ENCODE measurements at places on chromosomes 7 and 10.

GRCh38 chr7:156881679-156882078 is 11.3 kb downstream of the LMBR1 start:
- DNase-seq: no peak

DNA sequence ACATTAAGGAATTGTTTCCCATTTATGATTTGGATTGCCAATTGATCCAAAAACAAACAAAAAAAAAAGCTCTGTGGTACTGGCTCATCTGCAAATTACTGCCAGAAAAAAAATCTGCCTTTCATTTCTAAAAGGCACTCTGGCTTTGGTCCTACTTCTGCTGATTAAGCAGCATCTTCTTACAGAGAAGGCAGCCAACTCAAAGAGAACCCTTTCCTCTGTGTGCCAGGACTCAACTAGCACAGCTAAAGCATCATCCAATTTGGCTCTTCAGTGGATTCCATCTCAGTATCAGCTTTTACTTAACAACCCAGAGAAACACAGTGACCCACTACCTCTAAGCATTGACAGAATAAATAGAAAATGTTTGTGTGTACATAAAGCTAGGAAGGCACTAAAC is 80.6 kb downstream of the GSAP start:
- DNase-seq: no peak

DNA sequence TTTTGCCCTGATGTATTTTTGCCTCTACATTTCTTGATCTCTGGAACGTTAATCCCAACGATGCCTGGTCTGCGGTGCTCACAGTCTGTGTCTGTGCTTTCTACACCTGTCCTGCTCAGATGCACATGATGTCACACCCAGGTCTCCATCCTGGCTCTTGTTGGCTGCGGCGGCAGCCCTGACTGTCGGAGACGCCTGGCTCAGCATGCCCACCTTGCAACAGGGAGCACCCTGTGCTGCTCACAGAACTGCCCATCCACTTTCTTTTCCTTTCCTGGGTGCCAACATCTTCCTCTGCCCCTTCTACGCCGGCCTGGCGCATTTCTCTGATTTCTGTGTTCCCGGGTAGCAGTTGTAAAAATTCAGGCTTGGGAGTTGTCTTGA is 106.2 kb downstream of the CUX1 start:
- no peak for DNase-seq

DNA sequence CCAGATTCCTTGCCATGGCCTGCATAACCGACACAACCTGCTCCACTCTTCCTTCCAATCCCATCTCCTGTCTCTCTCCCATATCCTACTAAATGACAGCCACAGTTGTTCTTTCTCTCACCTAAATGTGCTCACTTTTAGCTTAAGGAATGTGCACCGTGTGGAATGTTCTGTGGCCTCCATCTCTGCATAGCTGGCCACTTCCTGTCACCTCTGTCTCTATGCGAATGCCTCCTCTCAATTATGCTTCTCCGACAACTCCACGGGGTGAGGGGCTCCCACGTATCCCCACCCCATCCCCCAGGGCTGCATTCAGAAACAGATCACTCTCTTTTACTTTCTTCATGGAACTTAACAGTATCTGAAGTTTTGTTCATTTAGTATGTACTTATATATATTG is 110.7 kb downstream of the RAB18 start:
- no peak for DNase-seq

- DNase-seq: no peak
These were observed 148.7 kb downstream of the MYOF start for GRCh38 chr10:93333278-93333978.

DNA sequence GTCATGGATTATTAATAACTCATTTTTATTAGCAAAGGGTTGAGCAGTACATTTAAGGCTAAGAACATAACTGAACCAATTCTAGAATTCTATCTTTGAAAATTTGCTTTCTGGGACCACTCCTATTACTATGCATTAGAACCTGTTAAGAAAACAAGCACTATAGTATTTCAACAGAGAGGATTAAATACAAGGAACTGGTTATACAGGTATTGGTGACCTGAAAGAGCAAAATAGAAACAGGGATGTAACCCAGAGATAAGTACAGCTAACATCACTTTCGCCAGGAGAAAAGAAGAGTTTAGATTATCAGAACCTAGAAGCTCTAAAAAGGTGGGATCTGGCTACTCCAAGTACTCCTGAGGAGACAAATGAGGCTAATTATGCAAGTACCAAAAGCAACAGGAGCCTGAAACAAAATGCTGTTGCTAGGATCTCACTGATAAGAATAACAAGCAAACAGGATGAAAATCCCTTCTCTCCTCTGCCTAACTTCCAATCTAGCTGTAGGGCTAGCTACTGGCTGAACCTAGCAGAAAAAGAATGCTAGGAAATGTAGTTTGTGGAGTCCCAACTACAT is 32.1 kb upstream of the ELAPOR2 start:
- DNase-seq: no peak

- DNase-seq: peak; percentile 39
These were observed 1.8 kb upstream of the ZNF503 start for GRCh38 chr10:75403144-75403938.

DNA sequence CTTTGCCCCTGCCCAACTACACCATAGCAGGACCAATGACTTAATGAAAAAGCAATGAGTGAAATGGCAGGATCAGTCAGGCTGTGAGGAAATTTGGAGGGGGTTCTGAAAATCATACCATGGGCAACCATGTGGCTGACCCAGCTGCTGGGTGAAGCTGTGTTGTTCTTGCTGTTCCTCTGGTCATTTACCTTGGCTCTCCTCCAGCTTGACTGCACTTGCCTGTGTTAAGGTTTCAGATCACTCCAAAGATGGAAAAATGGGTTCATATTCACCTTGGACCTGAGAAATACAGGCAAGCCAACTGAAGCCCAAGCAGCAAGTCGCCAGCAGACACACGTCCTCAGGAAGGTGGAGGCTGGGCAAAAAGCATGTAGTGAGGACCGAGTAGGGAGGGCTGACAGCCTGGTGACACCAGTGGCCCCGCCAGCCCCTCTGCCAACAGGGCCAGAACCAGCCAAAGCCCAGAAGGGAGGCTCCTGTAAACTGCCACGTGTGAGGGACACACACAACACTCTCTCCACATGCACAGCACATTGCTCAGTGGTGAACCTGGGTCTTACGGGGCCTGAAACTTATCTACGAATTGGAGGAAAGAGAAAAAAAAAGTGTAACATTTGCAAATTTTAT is 40.1 kb downstream of the PARP12 start:
- DNase-seq: no peak

GRCh38 chr7:44454348-44454747 is 36.1 kb downstream of the NUDCD3 start:
- DNase-seq: no peak

GRCh38 chr10:33494694-33495265 is 160.3 kb upstream of the NRP1 start:
- no peak for DNase-seq

GRCh38 chr10:95333997-95334804 is 43.4 kb upstream of the PDLIM1 start:
- peak; percentile 36 for DNase-seq

- peak; percentile 37 for DNase-seq
These were observed 14.5 kb upstream of the ZNF273 start for GRCh38 chr7:64888561-64888900.

- no peak for DNase-seq
These were observed 205.8 kb upstream of the HDAC9 start for GRCh38 chr7:18289788-18290187.

DNA sequence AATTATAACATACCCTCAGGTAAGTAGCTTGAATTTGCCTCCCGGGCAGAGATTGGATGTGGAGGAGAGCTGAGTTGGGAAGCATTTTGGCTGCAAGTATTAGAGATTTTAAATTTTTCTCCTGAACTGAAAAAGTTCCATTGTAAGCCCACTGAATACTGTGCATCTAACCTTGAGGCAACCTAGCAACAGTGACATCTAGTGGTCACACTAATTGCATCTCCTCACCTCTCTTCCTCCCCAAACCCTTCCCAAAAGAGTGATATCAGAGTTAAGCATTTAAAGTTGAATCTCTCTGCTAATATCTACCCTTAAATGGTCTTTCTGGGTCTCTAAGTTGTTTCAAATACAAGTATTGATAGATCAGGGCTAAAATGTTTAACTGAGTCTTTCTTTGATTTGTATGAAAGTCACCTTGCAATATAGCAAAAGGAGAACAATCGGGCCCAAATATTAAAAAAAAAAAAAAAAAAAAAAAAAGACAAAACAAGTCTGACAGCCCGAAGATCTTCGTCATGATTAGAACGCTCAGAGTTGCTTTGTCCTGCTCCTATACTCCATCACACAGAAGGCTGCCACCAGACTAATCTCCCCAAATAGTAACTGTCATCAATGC is 40.4 kb upstream of the DLX5 start:
- DNase-seq: peak; percentile 67

- DNase-seq: no peak
These were observed 99.6 kb downstream of the NRP1 start for GRCh38 chr10:33234831-33235237.

DNA sequence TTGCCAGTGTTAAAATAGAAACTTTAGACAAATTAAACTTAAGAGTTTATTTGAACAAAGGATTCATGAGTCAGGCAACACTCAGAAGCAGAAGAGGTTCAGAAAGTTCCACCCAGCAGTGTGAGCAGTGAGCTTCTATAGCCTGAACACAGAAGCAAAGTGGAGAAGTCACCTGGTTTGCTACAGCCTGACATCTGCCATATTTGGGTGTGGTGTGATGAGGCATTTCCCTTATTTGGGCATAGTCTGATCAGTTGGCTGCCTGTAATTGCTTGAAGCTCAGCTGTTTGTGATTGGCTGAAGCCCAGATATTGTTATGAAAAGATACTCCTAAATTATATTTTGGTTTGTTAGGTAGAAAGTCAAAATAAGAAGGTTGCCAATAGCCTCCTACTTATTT is 39.1 kb downstream of the VWC2 start:
- no peak for DNase-seq

GRCh38 chr7:2939193-2939885 is 95.2 kb upstream of the GNA12 start:
- peak; percentile 54 for DNase-seq

GRCh38 chr7:12303062-12303461 is 92.0 kb downstream of the TMEM106B start:
- DNase-seq: no peak

GRCh38 chr7:134706468-134706867 is 59.8 kb downstream of the BPGM start:
- no peak for DNase-seq

Measured in hematopoietic multipotent progenitor cell treated with erythropoietin and hydrocortisone succinate and interleukin-3 and kit ligand, for 4 days (in vitro differentiated cells).